ENCODE measurements at places on chromosomes 7 and 10.

- DNase-seq, result no peak
Observed at GRCh38 chr7:55485501-55486191, 86.7 kb downstream of the VOPP1 start.

DNA sequence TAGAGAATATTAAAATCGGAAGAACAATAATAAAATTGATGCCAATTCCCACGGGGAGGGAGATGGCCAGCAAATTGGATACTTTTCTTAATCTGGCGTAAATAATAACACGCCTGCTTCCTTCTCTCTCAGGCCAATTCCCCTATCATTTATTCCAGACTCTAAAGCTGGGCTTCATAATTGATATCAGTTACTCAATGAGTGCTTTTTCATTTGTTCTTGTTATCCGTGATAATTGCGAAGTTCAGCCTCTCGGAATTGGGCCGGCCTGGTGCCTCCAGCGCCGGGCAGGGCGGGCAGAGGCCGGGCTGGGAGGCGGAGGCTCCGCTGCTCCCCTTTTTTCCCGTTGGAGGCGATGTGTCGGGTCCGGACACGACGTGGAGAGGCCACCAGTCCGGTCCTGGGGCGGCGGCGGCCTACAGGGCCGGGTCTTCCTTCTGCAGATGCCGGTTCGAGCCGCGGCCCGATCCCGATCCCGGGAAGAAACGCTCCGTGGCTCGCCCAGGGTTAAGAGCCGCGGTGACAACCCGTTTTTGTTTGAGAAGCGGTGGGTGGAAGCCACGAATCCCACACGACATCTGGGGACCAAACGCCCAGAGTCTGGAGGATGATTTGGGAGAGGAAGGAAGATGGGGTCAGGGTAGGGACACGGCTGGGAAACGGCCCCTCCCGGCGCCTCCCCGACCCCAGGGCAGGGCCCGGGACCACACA, 13.6 kb downstream of the UNCX start:
- no peak for DNase-seq

- no peak for DNase-seq
Observed at GRCh38 chr7:107528461-107528860, 35.3 kb downstream of the COG5 start.

DNA sequence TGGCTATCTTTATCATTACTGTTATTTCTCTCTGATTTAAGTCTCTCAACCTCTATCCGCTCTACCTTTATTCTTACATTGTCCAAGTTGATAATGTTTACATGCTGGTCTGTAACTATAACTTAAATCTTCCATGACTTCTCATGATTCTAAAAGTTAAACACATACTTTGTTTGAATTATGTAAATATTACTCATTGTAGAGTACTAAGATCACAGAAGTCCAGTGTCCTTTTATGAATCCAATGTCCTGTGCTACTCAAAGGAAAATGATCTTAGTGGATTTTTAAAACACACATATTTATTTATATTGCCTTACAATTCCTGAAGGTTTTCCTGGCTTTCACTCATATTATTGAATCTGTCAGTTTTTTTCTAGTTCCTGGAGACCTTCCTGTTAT, 70.9 kb downstream of the BBS9 start:
- no peak for DNase-seq

- no peak for DNase-seq
Observed at GRCh38 chr7:30659312-30659711, 22.9 kb downstream of the CRHR2 start.

- DNase-seq, result no peak
Observed at GRCh38 chr10:98331885-98332284, 63.9 kb upstream of the LOXL4 start.

- no peak for DNase-seq
Observed at GRCh38 chr7:31044529-31044928, 7.6 kb upstream of the ADCYAP1R1 start.

GRCh38 chr10:123222832-123223231, 68.6 kb downstream of the BUB3 start:
- no peak for DNase-seq

DNA sequence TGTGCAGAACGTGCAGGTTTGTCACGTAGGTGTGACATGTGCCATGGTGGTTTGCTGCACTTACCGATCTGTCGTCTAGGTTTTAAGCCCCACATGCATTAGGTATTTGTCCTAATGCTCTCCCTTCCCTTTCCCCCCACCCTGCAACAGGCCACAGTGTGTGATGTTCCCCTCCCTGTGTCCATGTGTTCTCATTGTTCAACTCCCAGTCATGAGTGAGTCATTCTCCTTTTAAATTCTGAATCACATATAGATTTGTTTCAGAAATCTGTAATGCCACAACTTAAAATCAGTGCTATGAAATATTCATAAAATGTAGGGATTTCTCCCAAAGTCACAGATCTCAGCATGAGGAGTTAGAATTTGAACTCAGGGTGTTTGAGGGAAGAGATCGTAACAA, 552.5 kb upstream of the MBL2 start:
- no peak for DNase-seq

- DNase-seq, result no peak
Observed at GRCh38 chr7:53151496-53151895, 116.1 kb downstream of the POM121L12 start.

DNA sequence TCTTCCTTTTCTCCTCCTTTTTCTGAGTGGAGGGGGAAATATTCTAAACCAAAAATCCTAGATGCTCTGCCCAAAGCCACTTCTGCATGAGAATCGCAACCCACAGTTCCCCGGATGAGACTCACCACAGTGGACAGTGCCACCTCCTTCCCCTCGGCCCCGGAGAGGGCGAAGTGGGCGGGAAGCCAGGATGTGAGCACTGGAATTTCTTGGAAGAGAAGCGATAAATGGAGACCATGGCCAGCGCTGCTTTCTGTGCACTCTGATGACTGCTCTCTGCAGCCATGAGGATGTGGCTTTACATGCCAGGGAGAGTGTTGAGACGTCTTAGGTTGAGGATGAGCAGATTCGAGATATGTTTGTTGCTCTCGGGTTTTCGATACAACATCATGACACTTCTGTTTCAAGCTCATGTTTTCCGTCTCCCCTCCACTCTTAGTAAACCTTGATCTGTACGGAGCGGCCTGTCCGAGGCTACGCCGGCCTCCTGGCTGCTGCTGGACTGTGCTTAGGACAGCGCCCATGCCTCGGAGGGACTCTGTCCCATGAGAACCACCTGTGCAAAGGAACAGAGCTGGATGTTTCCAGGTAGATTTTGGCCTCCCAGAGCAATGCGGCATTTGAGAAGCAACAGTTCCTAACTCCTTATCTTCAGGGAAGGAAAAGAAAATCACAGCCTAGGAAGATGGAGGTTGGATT, 414.6 kb upstream of the FOXK1 start:
- no peak for DNase-seq

GRCh38 chr7:44603193-44603592, 3.2 kb upstream of the OGDH start:
- DNase-seq, result no peak

DNA sequence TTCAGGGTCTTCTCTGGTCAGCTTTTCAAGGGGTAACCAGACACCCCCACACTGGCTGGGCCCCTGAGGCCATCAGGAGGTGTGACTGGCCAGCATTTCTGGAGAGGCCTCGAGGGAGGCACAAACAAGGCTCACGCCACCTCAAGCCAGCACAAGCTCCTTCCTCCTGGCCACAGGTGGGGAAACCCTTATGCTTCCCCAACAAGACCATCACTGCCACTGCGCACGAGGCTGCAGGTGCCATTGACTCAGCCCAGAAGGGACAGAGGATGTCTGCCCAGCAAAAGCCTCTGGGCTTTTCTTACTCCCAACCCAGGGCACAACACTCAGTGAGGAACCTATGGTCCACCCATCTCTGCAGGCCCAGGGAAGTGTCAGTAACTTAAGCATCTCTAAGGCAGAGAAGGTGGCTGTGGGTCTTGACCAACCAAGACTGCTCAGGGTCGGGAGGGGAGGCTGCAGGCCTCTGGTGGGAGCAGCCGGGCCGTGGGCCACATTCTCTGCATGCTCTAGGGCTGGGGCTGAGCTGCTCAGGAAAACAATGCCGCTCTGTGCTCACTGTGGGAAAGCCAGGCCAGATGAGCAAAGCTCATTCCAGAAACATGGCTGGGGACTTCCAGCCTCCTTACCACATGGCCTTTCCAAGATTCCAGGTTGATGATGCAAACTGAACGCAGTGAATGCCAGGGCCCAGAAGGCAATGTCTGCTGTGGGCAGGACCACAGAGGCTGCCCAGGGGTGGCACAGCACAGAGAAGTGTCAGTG, 24.2 kb upstream of the RASSF4 start:
- no peak for DNase-seq

DNA sequence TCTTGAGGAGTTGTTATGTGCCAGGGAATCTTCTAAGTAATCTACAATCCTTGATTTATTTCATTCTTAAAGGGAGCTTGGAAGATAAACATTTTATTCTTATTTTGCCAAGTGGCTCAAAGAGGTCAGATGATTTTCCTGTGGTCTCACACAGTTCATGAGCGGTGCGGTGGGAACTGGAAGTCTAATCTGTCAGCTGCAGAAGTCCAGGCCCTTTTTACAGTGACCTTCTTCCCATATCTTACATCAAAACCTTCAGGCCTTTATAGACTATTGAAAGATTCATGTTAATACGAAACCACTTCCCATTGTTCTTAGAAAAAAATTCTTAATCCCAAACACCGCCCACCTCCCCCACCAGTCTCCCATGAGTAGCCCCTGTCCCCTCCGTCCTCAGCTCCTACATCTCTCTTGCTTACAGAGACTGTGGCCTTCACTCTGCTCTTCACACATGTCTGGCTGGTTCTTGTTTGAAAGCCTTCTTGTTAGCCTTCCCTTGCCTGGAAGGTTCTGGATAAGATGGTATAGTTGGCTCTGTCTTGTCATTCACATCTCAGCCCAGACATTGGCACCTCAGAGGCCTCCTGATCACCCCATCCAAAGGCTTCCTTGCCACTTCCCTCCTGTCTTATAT, 61.5 kb downstream of the ITGA8 start:
- DNase-seq, result no peak

DNA sequence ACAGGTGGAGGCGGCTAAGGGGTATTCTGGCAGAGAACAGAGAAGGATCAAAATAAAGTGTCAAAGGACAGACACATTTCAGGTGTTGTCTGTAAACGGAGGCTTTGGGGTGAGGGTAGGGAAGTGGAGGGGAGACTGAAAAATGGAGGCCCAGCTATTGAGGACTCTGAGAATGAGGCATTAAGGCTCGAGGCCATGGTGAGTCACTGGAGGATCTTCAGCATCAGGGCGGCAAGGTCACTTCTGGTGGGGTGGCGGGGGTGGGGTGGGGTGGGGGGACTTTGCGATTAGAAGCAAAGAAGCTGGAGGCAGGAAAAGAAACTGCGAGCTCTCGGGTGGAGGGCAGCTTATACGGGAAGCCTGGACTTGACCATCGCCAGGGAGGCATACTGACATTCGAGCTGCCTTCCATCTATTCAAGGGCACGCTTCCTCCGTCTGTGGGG, 58.4 kb upstream of the PCGF5 start:
- DNase-seq, result no peak

DNA sequence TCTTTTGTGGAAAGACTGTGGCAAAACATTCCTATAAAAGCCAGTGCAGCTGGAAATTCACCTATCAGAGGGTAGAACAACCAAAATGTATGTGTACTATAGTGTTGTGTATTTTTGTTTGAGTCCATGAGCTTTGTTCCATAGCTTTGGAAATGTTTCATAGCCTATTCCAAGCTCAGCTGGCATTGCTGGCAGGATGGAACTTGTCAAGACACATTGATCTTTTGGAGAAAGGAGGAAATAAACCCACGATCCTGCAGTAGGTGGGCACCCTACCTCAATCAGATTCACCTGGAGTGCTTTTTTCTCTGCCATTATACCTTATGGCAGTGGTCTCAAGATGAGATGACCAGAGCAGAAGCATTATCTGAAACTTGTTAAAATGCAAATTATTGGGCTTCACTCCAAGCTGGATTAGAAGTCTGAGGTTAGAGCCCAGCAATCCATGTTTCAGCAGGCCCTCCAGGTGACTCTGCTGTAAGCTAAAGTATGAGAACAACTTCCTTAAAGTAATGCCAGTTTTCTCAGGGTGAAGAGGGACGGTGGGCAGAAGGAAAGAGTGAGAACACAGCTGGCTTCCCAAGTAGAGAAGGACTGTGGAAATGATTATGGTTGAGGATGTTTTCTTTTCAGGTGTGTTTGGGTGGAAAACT, 30.3 kb upstream of the CDK1 start:
- no peak for DNase-seq

GRCh38 chr10:131129544-131129943, 182.0 kb downstream of the TCERG1L start:
- DNase-seq, result no peak

DNA sequence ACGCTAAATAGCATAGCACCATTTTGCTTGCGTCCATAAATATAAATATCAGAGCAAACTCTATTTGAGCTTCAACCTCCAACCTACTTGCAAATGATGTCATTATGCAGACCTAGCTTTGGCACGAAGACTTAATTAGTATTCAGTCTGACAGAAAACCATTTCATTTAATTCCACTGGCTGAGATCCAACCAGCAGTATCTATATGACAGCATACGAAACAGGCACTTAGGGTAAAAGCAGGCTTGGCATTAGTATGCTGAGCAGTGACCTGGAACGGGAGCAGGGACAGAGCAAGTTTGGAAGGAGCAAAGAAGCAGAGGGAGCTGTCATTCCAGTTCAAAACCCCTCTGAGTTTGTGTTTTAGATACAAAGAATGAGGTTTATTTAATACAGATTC, 312.5 kb upstream of the CHRM2 start:
- no peak for DNase-seq

GRCh38 chr10:58064714-58065528, 202.8 kb downstream of the IPMK start:
- no peak for DNase-seq

DNA sequence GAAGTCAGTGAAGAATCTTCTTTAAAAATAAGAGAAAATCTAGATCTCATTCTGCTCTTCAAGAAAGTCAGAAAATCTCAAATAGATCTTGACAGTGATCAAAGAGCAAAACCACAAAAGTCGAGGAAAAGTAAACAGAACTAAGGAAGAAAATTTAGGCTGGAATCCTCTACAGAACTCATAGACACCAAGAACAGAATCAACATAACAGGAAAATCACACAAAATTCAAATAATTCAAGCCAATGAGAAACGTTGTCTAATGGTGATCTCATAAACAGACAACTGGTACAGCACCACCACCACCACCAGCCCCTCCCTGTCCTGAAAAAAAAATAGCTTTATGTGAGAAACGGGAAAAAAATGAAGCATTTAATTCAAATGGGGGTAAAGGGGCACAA, 6.9 kb downstream of the ITGB1 start:
- no peak for DNase-seq

All from stimulated activated CD8-positive, alpha-beta memory T cell treated with anti-CD3 and anti-CD28 coated beads, Interleukin-7, amount 100 ng/mL, for 1 hour (primary cell).